ENCODE measurements at places on chromosomes 13 and 19.

- peak; percentile 10 for DNase-seq
Observed at GRCh38 chr13:102903659-102904407, 58.0 kb downstream of the ERCC5 start.

GRCh38 chr13:64819081-64819480, 2411.1 kb downstream of the PCDH9 start:
- no peak for DNase-seq

DNA sequence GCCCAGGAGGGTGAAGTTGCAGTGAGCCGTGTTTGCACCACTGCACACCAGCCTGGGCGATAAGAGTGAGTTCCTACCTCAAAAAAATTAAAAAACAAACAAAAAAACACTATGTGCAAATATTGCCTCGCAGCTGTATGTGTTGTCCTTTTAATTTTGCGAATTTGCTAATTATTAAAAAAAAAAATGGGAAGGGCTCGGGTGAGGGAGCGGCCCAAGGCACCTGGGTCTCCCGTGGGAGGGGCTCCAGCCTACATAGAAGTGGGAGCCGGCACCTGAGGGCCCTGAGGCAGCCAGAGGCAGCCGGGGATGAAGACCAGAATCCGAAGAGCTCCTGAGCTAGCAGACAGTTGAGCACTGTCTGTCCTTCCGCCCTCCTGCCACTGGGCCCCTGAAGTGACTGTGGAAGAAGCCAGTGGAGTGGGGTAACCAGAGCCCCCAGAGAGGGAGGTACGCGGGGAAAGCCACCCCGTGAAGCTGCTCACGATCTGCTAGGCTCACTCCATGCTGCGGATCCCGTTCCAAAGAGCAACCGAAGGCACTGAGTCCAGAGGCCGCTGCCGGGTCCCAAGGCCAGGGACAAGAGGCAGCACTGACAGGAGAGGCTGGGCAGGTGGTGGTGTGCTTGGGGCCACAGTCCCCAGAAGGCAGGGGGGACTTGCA, 6.5 kb downstream of the IZUMO4 start:
- DNase-seq, result no peak

DNA sequence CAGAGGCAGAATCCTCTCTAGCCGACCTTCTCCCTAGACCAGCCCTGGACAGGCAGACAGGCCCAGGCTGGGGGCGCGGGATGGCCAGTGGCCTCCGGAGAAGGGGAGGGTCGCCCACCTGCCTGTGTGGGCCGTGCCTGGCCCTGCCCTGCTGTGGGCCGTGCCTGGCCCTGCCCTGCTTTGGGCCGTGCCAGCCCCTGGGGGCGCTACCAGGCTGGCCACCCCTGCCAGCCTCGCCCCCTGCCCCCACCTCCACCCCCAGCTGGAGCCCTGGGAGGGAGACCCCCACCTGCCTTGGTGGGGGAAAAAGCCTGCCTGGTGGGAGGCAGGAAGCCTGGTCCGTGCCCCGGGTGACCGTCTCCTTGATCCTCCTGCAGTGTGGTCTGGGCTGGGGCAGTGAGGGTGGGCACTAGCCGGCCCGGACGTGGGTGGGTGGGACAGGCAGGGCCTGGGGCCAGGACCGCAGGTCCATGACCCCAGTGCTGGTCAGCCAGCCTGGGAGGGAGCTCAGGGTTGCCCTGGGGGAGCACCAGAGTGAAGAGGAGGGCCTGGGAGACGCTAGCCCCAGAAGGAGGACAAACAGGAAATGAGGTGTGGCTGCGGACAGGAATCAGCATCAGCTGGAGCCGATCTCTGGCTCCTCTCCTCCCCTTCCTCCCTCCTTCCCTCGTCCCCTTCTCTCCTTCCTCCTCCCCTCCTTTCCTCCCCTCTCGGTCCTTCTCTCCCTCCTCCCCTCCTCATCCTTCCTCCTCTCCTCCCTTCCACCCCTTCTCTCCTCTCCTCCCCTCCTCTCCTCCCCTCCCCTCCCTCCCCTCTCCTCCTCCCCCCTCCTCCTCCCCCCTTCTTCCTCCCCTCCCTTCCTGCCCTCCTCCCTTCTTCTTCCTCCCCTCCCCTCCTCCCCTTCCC, 5.1 kb upstream of the MKNK2 start:
- peak; percentile 95 for DNase-seq

GRCh38 chr19:56312787-56313657, 1.6 kb downstream of the ZSCAN5A start:
- no peak for DNase-seq

DNA sequence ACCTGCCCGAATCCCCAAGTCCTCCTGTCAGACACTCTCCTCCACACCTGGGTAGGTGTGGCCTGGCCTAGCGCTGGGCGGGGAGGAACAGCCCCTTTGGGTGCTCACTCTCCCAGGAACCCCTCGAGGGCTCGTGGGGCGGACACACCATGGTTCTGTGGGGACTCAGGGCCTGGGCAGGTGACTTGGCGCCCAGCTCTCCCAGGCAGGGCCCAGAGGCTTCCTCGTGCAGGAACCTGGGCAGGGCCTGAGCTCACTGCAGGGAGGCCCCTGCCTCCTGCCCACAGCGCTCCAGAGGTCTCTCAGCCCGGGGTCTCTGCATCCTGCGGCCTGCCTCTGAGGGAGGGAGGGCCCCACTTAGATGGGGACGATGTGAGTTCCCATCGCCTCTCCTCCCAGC, 11.9 kb downstream of the LSM4 start:
- no peak for DNase-seq

DNA sequence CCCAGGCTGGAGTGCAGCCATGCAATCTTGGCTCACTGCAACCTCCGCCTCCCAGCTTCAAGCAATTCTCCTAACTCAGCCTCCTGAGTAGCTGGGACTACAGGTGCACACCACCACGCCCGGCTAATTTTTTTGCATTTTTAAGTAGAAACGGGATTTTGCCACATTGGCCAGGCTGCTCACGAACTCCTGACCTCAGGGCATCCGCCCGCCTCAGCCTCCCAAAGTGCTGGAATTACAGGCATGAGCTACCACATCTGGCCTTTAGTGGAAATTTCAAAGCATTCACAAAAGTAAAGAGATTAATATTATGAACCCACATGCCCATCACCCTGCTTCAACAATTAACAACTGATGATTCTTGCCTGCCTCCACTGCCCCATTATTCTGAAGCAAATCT, 20.5 kb upstream of the LATS2 start:
- DNase-seq, result no peak

GRCh38 chr13:83881917-83882605, at the start of gene SLITRK1:
Gene SLITRK1 (minus strand): TSS chr13:83882474. CDS start chr13:83881507, 967 bp downstream.
- peak; percentile 70 for DNase-seq

DNA sequence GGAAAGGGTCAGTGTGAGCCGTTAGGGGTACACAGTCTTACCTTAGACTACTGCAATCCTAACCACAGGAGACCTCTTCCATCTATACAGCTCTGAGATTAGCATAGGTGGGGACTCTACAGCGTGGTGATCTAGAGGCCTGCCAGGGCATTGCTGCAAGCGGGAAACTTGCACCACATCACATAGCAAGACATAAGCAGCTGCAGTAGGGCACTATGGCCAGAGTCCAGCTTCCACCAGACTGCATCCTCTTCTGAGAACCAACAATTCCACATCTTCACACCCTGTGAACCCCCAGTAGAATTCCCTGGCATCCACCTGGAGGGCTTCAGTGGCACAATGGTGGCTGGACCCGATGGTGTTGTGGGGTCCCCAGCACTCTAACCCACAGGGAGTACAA, 1564.3 kb upstream of the PRR20A start:
- no peak for DNase-seq

DNA sequence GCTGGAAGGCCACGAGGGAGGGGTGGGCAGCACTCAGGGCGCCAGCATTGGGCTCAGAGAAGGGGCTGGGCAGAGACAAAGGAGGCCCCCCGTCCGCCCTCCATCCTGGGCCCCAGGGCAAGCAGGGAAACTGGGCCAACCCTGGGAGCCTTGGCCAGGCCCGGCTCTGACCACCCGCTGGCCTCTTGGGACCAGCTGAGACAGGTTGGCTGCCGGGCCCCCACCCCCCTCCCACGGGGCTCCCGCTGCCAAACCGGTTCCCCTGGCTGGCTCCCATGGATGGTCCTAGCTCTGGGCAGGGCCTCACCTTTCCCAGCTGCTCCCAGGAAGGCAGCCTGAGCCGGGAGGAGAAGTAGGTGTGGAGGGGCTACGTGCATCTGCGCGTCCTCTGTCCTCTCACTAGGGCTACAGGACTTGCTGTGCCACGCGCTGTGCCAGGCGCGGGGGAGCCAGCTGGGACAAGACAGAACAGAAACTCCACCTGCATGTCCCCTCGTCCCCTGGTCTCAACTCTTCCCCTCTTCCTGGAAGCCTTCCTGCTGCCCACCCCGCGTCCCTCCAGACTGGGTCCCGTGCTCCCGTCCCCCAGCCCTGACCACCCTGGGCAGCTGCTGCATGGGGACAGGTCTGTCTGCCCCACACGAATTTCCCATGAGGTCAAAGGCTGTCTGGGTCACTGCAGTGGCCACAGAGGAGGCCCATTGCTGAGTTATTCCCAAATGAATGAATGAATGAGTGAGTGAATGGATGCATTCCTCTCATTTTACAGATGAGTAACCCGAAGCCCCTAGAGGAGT, 29.1 kb upstream of the NCCRP1 start:
- DNase-seq, result no peak

DNA sequence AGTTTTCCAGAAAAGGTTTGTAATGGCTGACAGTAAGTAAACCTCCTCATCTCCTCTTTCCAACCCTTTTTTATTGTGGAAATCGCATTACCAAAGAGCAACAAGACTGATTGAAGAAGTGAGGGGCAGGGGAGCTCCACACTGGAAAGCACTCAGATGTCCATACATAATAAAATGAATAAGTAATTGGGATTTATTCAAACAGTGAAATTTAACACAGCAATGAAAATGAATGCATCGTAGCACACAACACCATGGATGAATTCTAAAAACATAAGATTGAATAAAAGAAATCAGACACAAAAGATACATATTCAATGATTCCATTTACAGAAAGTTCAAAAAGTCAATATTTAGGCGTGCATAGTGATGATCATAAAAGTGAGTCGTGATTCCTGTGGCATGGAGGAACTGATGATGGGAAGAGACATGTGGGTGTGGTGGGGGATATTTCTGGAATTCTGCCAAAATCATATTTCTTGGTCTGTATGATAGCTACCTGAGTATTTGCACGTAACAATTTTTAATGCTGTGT, 18.8 kb downstream of the FAM216B start:
- no peak for DNase-seq

DNA sequence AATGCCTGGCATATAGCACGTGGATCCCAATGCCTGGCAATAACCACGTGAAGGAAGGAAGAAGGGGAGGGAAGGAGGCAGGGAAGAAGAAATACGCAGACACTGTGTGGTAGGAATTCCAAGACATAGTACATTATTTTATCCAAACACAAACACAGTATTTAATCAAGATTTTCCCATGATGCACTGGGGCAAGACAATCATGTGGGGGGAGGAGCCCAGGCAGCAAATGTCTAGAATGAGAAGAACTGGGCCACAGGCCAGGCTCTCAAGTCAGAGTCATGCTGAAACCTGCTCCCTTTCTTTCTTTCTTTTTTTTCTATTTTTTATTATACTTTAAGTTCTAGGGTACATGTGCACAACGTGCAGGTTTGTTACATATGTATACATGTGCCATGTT, 717.9 kb downstream of the UQCRFS1 start:
- no peak for DNase-seq

Measured in A172 (cell line).